ENCODE measurements at places on chromosomes 5 and 9. TPM values are rescaled to one million over a fixed set of nuclear protein-coding genes. Genes with fewer than 3 reads are reported as not detected.

GRCh38 chr9:114002271-114002985 is 75.7 kb downstream of the AMBP start:
- no peak for DNase-seq
- no peak overlapping the region for H3K27ac ChIP-seq
- H3K36me3 ChIP-seq = peaks cover 46% of the 10 kb centered on the region
- no peaks in the 10 kb centered on the region for H3K27me3 ChIP-seq

DNA sequence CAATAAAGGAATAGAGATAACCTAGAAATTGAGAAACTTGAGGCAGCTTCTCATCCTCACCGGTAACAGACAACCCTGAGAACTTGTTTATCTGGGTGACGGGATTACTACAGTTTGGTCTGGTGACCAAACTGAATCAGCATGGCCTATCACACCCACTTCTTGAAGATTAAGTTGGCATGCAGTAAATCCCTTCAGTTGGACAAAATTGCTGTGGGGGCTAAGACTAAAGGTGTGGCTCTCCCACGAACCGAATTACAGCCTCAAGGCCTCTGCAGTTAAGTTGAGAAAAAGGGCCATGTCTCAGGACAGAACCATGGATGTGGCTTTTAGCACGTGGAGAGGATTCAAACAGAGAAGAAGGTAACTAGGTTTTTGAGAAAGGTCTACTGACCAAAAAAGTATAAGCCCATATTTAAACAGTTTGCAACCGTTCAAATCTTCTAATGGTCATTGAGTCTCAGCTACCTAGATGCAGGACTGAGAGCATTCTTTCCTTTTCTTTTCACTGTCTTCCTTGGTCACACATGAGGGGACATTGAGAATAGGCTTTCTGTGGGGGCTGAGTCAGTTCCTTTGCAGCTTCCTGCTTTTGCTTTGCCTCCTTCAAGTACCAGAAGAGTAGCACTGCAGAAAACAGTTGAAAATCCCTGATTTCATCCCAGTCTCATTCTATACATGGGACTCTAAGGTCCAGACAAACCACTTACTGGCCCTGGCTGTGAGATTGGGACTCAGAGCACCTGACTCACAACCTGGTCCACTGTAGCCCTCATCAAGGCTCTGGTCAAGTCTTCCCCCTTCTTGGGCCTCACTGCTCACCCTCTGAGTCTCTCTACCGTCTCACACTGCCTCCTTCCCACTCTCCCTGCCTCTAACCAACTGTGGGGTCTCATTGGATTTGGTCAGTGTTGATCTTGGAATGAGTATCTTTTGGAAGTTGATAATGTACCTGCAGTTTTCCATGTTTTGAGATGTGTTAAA is 30.9 kb downstream of the PDE6A start:
- H3K36me3 ChIP-seq = no peaks in the 10 kb centered on the region
- H3K27me3 ChIP-seq = peaks cover 25% of the 10 kb centered on the region
- H3K27ac ChIP-seq = no peak overlapping the region
- H3K4me3 ChIP-seq = no peak overlapping the region

- H3K27me3 ChIP-seq = peaks cover 15% of the 10 kb centered on the region
- H3K4me3 ChIP-seq = no peak overlapping the region
- H3K4me1 ChIP-seq = no peaks in the 10 kb centered on the region
- no peaks in the 10 kb centered on the region for H3K36me3 ChIP-seq
- no peak for DNase-seq
- H3K27ac ChIP-seq = no peak overlapping the region
Observed at GRCh38 chr5:10985721-10986110, 224.7 kb upstream of the DAP start.

DNA sequence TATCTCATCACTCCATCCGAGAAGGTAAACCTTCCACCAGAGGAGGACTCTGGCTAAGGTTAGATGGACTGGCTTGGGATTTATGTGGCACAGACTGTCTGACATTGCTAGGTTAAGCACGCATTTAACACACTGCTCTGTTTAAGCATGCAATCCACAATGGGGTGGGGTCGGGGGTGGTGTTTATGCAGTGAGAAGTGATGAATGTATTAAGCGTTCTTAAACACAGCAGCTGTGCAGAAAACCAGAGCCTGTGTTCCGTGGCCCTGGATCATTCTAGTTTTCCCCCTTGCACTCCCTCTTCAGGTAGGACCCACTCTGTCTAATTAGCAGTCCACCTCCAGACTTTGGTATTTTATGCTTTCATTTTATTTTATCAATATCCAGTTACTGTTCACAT is 46.4 kb downstream of the STXBP1 start:
- no peak overlapping the region for H3K4me3 ChIP-seq
- no peak overlapping the region for H3K27ac ChIP-seq
- H3K27me3 ChIP-seq = no peaks in the 10 kb centered on the region
- DNase-seq = no peak
- H3K4me1 ChIP-seq = no peaks in the 10 kb centered on the region

RLN2 gene
- not detected for total RNA-seq

Data from IMR-90 (cell line).